ENCODE measurements at places on chromosomes 5 and 9. TPM values are rescaled to one million over a fixed set of nuclear protein-coding genes. Genes with fewer than 3 reads are reported as not detected.

Gene KCNT1
- not detected for polyA plus RNA-seq

Gene LEAP2
- polyA plus RNA-seq = 30.5 TPM

Gene ABHD17B
- 26.9 TPM for polyA plus RNA-seq

Gene FAM114A2
- 12.0 TPM for polyA plus RNA-seq

DNA sequence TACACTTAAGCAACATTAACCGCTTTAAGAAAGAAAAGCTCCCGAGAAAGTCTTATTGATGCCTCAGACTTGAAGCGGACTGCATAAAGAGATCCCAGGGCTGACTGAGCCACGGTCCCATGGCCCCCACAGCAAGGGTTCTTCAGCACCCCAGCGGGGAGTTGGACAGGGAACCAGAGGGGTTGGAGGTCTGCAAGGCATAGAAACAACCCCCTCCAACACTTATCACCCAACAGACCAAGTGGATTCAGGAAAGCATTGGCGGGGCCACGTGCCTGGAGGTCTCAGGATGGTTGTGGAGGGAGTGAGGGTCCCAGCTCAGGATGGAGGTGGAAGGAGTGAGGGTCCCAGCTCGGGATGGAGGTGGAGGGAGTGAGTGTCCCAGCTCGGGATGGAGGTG lies 143.7 kb upstream of the IRX2 start:
- no peak overlapping the region for H3K27ac ChIP-seq
- H3K4me1 ChIP-seq = no peaks in the 10 kb centered on the region
- DNase-seq = no peak
- no peaks in the 10 kb centered on the region for H3K36me3 ChIP-seq
- H3K4me3 ChIP-seq = no peak overlapping the region

DNA sequence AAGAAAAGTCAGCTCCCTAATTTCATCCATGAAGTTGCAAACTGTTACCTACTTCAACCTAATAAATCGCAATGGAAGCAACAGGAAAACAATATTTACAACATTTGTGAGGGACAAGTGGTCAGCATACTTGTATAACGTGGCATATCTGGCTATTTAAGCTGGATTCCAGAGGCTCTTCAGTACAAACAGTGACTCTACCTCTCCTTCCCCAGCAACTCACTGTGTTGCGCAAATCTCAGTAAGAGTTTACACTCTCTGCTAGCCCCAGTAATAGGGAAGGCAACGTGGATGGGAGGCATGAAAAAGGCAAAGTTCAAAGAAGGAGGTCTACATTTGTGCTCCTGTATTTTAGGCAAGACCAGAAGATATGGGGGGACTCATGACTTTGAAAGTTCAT lies 18.9 kb upstream of the SEMA5A start:
- no peak overlapping the region for H3K4me3 ChIP-seq
- DNase-seq = no peak
- H3K4me1 ChIP-seq = no peaks in the 10 kb centered on the region
- no peaks in the 10 kb centered on the region for H3K27me3 ChIP-seq

DNA sequence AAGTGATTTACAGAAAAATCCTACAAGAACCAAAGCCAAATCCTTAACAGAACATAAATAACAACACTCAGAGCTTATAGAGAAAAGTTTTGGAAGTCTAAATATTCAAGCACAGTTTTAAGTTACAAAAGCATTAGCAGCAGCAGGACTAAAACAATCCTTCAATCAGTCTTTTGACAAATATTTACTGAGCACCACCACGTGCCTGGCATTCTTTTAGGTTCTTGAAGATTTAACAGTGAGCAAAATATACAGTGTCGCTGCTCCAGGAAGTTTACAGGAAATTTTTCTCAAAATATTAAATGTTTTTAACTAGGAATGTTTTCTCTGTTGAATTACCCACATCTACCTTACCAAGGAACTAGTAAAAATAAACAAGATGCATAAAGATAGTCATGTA lies 11.4 kb downstream of the EPB41L4A start:
- peaks cover 8% of the 10 kb centered on the region for H3K4me1 ChIP-seq
- no peak for DNase-seq
- H3K27me3 ChIP-seq = no peaks in the 10 kb centered on the region
- no peak overlapping the region for H3K4me3 ChIP-seq

- peaks cover 3% of the 10 kb centered on the region for H3K4me1 ChIP-seq
- DNase-seq = no peak
- H3K27ac ChIP-seq = no peak overlapping the region
- no peaks in the 10 kb centered on the region for H3K36me3 ChIP-seq
- H3K27me3 ChIP-seq = no peaks in the 10 kb centered on the region
These were observed 543.1 kb downstream of the TLE1 start for GRCh38 chr9:81146241-81146640.

DNA sequence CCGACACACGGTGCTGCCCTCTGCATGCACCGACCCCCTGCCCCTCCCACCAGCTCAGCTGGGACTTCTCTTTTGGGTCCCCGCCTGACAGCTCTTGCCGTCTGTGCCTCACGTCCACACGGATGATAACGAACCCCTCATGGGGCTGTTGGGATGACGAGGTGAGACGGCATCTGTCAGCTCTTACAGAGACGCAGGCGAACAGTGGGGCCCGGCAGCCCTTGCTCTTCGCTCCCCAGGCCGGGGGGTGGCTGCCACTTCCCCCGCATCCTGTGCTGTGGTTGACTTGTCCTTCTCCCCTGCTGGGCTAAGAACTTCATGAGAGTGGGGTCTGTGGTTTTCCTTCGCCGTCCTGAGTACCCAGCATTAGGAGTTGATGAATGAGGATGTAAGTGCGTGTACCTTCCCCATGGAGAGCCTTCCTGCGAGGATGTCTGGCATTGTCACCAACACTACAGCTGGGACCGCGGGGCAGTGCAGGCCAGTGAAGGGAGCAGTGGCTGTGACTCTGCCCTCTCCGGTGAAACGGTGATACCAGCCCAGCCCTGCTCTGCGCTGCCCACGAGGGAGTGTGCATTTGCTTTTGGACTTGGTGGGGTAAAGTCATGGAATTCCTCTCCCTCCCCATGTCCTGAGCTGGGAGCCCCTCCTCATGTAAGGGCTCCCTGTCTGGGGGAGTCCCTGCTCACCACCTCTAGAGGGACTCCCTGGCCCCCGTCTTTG lies 23.2 kb downstream of the HK3 start:
- H3K4me1 ChIP-seq = no peaks in the 10 kb centered on the region
- DNase-seq = no peak
- H3K4me3 ChIP-seq = no peak overlapping the region
- no peak overlapping the region for H3K27ac ChIP-seq
- no peaks in the 10 kb centered on the region for H3K36me3 ChIP-seq

- no peak overlapping the region for H3K27ac ChIP-seq
- H3K36me3 ChIP-seq = peaks cover 3% of the 10 kb centered on the region
- H3K27me3 ChIP-seq = no peaks in the 10 kb centered on the region
- H3K4me1 ChIP-seq = no peaks in the 10 kb centered on the region
These were observed 391.2 kb downstream of the RAB3C start for GRCh38 chr5:58974083-58974482.

DNA sequence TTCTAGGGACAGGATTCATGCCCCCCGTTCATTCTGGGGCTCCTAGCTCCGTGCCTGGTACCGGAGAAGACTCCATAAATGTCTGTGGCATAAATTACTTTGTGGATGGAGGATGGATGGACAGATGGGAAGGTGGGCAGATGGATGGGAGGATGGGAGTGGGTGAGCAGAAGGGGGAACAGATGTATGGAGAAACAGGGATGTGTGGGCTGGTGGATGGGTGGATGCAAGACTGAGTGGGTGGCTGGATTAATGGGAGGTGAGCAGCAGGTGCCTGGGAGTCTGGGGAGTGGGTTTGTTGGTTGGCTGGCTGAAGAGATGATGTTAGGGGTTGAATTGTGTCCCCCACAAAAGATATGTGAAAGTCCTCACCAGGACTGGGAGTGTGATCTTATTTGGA lies 43.5 kb downstream of the SARDH start:
- DNase-seq = no peak
- H3K4me1 ChIP-seq = peaks cover 17% of the 10 kb centered on the region
- H3K4me3 ChIP-seq = no peak overlapping the region
- H3K27me3 ChIP-seq = no peaks in the 10 kb centered on the region
- no peaks in the 10 kb centered on the region for H3K36me3 ChIP-seq
- H3K27ac ChIP-seq = no peak overlapping the region

- no peak overlapping the region for H3K27ac ChIP-seq
- no peaks in the 10 kb centered on the region for H3K36me3 ChIP-seq
- H3K4me3 ChIP-seq = no peak overlapping the region
- no peaks in the 10 kb centered on the region for H3K27me3 ChIP-seq
These were observed 399.4 kb upstream of the ITGA1 start for GRCh38 chr5:52388349-52388748.

GRCh38 chr5:30523061-30523460 lies 670.4 kb upstream of the CDH6 start:
- DNase-seq = no peak
- no peaks in the 10 kb centered on the region for H3K4me1 ChIP-seq
- H3K27me3 ChIP-seq = no peaks in the 10 kb centered on the region
- H3K4me3 ChIP-seq = no peak overlapping the region
- H3K36me3 ChIP-seq = no peaks in the 10 kb centered on the region

DNA sequence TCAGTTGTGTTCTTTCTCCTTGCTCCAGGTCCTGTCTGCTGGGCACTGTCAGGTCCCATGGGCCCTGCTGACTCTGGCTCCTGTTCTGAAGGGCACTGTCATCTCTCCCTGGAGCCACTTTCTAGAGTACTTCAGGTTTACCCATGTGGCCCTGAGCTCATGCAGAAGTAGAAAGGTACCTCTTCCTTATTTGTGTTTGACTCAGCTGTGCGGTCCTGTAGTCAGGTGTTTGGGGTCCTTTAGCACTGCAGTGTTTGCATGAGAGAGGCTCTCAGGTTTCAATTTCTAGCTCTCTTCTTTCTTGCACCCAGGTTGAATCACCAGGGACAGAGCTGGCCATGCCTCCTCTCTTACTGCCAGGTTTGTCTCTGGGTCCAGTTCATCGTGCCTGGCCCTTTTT lies 71.5 kb downstream of the HSPA4 start:
- H3K4me1 ChIP-seq = peaks cover 6% of the 10 kb centered on the region
- no peak for DNase-seq
- H3K4me3 ChIP-seq = no peak overlapping the region
- no peak overlapping the region for H3K27ac ChIP-seq
- H3K36me3 ChIP-seq = no peaks in the 10 kb centered on the region

GRCh38 chr9:34331196-34331595 lies 1.8 kb downstream of the NUDT2 start:
- no peaks in the 10 kb centered on the region for H3K36me3 ChIP-seq
- DNase-seq = no peak
- H3K4me1 ChIP-seq = no peaks in the 10 kb centered on the region
- H3K27ac ChIP-seq = no peak overlapping the region

DNA sequence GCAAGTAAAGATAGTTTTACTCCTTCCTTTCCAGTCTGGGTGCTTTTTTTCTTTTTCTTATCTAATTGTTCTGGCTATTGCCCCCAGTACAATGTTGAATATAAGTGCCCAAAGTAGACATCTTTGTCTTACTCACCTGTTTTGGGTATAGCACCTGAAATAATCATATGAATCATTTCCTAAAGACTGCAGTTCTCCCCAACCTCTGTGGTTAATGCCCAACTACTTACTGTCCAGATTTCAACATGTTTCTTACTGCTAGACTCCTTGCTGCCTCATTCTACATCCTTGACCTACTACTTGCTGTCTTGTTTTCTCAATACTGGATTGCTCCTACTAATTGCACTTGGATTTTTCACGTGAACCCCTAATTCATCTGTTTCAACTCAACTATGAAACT lies 8.8 kb upstream of the HSDL2 start:
- no peak for DNase-seq
- H3K4me3 ChIP-seq = no peak overlapping the region
- no peaks in the 10 kb centered on the region for H3K27me3 ChIP-seq
- no peak overlapping the region for H3K27ac ChIP-seq
- no peaks in the 10 kb centered on the region for H3K36me3 ChIP-seq

All from hepatocyte (in vitro differentiated cells).